COLO829 (cell line): ENCODE measurements at places on chromosomes 3 and 15.

GRCh38 chr3:133211449-133211848, 173.3 kb downstream of the TMEM108 start:
- no peak for DNase-seq

DNA sequence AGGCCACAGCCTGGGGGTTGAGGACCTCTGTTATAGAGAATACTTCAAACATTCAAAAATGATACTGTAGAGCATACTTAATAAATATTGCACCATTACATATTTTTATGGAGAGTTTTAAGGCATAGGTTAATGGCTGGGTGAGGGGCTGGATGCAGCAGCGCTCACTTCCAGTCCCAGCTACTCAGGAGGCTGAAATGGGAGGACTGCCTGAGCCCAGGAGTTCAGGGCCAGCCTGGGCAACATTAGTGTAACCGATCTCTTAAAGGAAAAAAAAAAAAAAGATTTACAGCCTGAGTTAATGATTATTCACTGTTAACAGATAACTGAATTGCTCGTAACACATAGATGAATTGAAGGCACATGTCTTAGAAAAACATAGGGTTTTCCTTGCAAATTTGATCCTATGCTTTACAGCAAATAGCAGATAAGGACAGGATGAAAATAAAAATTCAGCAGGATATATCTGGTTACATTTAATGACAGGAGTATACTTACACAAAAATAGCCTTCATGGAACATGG, 282.9 kb downstream of the TBC1D5 start:
- DNase-seq: no peak

DNA sequence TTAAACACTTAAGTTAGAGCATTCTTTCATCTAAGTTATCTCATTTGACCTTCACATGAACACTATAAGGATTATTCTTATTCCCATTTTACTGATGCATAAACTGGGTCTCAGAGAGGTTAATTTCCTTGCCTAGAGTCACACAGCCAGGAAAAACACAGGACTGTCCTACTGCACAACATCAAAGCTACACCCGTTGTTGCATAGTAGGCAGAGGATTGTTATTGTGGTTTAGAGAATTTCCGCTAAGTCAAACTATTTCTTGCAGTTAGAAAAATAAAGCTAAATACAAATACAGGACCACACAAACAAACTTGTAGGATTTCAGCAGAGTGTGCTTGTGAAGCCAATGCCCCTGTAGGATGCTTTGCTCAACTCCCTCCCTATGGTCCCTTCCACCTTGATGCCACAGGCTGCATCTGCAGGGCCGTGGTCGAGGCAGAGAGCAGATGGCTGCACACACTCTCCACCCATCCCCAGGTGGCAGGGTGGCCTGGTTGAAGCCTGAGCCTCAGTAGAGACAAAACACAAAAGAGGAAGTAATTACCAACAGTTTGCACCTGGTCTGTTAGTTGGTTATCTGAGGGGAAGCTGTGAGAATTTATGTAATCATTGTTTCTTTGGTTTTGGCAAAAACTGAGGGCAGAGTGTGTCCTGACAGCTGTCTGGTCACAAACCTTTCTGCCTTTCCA, 41.1 kb upstream of the SKOR1 start:
- no peak for DNase-seq

DNA sequence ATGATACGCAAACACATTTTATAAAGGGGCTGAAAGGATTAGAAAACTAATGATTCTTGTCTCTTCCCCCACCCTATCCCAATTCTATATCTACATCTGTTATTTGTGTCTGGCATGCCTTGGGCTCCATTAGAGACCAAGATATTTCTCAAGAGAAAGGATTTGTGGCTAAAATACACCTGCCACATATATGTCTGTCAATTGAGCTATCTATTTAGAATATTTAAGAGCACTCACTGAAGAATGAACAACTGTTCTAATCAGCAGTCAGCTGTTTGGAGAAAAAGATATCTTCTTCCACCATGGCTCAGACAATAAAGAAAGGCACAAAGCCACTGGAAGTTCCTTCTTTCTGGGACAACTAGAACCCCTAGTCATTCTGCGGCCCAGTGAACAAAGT, 61.7 kb upstream of the LRRN1 start:
- DNase-seq: no peak

GRCh38 chr3:196444500-196444894, 12.3 kb upstream of the UBXN7 start:
- DNase-seq: no peak

DNA sequence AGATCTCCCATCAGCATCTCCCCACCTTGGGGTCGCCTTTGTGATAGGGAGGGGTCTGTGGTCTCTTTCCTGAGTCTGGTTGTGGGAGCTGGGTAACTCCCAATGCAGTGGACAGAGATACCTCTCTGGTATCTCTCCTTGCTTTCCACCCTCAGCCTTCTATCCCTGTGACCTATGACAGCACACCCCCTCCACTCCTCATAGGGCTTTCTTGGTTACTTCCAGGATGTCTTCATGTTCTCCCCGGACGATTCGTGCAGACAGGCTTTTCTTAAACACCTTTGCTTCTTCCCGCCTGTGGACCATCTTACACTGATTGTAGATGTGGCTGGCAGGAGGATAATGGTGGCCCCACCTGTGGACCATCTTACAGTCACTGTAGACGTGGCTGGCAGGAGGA, 14.2 kb upstream of the NRROS start:
- DNase-seq: no peak

- DNase-seq: no peak
Observed at GRCh38 chr3:69090021-69090420, 5.3 kb downstream of the ARL6IP5 start.
